ENCODE measurements at places on chromosomes 6 and 20. TPM values are rescaled to one million over a fixed set of nuclear protein-coding genes. Genes with fewer than 3 reads are reported as not detected.

GRCh38 chr6:151534576-151534975 is 40.8 kb downstream of the CCDC170 start:
- DNase-seq, result no peak

SIRPD gene
- not detected for polyA plus RNA-seq

DNA sequence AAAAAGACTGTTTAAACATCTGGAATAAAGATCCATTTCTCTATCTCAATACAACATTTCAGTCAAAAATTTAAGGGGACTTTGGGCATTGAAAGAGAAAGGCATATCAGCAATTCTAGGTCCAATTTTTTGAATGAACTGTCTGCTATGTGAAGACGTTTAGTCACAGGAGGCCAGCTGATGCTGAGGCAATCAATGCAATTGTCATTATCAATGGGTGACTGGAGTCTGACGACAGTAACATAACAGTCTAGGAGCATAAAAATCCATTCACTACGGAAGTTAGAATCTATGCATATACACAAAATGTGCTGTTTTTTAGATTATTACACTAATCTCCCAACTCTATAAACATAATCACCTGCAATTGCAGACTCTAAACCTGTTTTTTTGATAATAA is 37.8 kb downstream of the TENT5A start:
- no peak for DNase-seq

DNA sequence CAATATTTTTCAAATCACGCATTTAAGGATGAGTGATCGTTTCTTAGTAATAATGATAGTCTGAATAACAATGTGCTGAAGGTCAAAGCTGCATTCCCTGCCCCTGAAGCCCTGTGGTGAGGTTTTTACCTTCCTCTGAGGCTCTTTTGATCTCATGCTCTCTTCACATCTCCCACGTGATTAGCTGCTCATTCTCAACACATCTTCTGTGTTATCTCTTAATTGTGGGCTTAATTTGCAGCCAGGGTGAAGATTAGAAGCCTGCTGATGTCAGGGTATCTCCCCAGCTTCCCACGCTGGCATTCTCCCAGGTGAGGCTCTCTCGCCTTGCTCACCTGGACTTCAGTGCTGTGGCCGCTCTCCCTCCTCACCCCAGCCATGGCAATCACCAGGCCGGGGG is 109.7 kb upstream of the FOXQ1 start:
- DNase-seq, result no peak

- no peak for DNase-seq
These were observed 120.0 kb downstream of the GRM4 start for GRCh38 chr6:34025861-34026260.

DNA sequence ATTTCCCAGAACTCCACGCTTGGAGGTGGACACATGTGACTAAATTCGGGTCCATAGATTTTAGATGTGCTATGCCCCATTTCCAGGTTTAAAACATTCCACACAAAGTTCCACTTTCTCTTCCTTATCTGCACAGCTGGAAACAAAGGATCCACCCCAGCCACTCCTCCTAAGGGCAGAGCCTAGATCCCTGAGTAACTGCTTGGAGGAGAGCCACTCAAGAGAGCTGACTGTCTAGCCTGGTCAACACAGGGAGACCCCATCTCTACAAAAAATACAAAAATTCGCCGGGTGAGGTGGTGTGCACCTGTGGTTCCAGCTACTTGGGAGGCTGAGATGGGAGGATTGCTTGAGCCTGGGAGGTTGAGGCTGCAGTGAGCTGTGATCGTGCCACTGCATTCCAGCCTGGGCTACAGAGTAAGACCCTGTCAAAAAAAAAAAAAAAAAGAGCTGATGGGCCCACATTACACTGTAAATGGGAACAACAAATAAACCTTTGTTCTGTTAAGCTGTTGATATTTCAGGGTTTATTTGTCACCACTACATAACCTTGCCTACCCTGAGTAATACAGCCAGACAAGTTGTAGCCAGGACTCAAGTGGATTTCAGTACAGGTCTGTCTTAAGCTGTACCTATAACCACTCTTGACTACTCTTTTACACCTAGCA is 25.8 kb upstream of the SNRPC start:
- no peak for DNase-seq

HSPA1L gene
- 3.3 TPM for polyA plus RNA-seq
